ENCODE measurements at places on chromosomes 12 and 14. TPM values are rescaled to one million over a fixed set of nuclear protein-coding genes. Genes with fewer than 3 reads are reported as not detected.

The KLRF1 gene
- total RNA-seq, result not detected

The CMA1 gene
- total RNA-seq, result not detected

The ACSS3 gene
- 11.6 TPM for total RNA-seq

The TAS2R50 gene
- not detected for total RNA-seq

The CINP gene
- 6.8 TPM for total RNA-seq

The ANG gene
- total RNA-seq, result 4.2 TPM

GRCh38 chr12:49335955-49336644 lies 888 bp downstream of the C1QL4 start:
- H3K27ac ChIP-seq, result no peak overlapping the region
- H3K4me3 ChIP-seq, result peak overlapping the region; percentile 38
- no peaks in the 10 kb centered on the region for H3K36me3 ChIP-seq
- no peak for DNase-seq

DNA sequence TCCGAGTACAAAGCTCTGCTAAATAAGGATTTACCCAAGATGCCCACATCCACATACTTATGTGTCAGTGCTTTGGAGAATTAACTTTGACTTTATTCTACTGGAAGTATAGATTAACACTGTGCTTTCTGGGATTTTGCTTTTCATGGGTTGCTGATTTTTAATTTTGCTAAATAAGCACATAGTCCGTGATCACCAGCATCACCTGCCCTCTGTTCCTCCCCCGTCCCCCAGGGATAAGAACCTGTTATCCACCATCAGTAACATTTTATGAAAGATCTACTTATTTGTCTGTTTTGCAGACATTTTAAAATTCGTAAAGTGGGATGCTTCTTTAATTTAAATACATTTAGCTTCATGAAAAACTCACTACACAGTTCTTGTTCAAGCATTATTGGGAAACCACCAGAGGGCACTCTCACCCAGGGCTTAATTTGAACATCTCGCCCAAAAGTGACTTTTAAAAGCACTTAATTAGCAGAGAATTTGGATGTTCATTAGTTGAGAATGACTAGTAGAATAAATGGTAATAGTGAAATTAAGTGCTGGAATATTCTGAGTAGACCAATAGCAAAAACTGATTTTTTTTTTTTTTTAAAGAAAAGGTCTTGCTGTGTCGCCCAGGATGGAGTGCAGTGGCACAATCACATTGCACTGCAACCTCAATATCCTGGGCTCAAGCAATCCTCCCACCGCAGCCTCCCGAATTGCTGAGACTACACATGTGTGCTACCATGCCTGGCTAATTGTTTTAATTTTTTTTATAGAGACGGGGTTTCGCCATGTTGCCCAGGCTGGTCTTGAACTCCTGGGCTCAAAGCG lies 35.7 kb downstream of the MRPL42 start:
- no peaks in the 10 kb centered on the region for H3K27me3 ChIP-seq
- H3K27ac ChIP-seq, result no peak overlapping the region
- H3K4me1 ChIP-seq, result no peaks in the 10 kb centered on the region
- no peak overlapping the region for H3K4me3 ChIP-seq
- no peak for DNase-seq

- H3K4me3 ChIP-seq, result no peak overlapping the region
- H3K27me3 ChIP-seq, result no peaks in the 10 kb centered on the region
- H3K27ac ChIP-seq, result no peak overlapping the region
- no peaks in the 10 kb centered on the region for H3K36me3 ChIP-seq
Measured at GRCh38 chr12:77352946-77353345, 287.6 kb upstream of the E2F7 start.

DNA sequence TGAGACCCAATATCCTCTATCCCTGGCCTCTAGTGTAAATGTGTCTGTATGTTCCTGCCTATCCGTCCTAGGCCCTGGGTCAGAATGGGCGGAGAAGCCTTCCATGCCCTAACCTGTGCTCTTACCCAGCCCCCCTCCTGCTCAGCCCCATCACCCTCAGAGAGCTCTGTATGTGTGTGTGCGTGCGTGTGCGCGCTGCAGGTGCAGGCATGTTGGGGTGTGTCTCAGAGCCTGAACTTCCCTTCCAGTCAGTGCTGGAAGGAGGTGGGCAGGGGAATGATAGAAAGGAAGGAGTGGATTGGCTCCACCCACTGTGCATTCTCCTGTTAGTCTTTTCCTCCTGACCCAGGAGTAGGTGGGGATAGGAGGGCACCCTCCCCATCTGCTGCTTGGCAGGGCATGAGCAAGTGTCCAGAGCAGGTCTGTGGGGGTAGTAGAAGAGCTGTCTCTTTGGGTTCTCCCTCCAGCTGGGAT lies 7.2 kb downstream of the NAB2 start:
- H3K36me3 ChIP-seq, result peaks cover 89% of the 10 kb centered on the region
- H3K4me3 ChIP-seq, result no peak overlapping the region
- no peaks in the 10 kb centered on the region for H3K27me3 ChIP-seq
- peaks cover 32% of the 10 kb centered on the region for H3K4me1 ChIP-seq

GRCh38 chr12:42010715-42011114 lies 134.0 kb downstream of the GXYLT1 start:
- no peaks in the 10 kb centered on the region for H3K4me1 ChIP-seq
- H3K36me3 ChIP-seq, result no peaks in the 10 kb centered on the region
- no peak overlapping the region for H3K27ac ChIP-seq
- H3K27me3 ChIP-seq, result no peaks in the 10 kb centered on the region
- no peak for DNase-seq

- DNase-seq, result no peak
- H3K4me1 ChIP-seq, result no peaks in the 10 kb centered on the region
- H3K4me3 ChIP-seq, result no peak overlapping the region
- no peak overlapping the region for H3K27ac ChIP-seq
- no peaks in the 10 kb centered on the region for H3K36me3 ChIP-seq
Measured at GRCh38 chr14:29898470-29898869, 29.2 kb downstream of the PRKD1 start.

DNA sequence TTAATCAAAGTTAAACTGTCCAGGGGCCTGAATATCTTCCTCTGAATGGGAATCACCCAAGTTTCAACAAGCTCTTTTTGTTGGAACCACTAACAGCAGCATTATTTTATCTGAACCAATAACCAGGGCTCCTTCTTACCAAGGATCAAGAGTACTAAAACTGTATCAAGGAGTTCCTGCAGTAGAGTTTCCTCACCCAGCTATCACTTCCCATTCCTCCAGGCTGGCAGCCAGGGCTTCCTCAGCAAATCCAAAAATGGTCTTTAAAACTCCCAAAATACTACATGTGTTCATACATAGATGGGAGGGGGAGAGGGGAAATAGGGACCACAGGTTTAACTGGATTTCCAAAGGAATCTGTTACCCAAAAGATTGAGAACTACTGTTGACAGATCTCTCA lies 10.5 kb downstream of the FMNL3 start:
- H3K27me3 ChIP-seq, result no peaks in the 10 kb centered on the region
- H3K27ac ChIP-seq, result no peak overlapping the region
- peaks cover 23% of the 10 kb centered on the region for H3K4me1 ChIP-seq
- no peak for DNase-seq

DNA sequence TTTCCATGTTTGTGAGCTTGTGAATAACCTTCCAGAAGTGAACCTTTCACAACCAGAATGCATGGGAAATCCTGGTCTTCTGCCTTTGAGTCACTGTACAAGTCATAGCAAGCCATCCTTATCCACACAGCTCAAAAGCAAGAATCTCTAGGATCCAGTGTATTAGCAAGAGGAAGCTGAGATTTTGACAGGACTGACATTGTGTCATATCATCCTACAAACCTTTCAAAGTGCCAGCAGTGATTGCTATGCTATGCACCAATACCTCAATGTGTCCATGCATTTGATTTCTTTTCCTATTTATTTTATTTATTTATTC lies 13.5 kb upstream of the NRDE2 start:
- H3K27ac ChIP-seq, result no peak overlapping the region
- DNase-seq, result no peak
- H3K36me3 ChIP-seq, result no peaks in the 10 kb centered on the region
- H3K27me3 ChIP-seq, result no peaks in the 10 kb centered on the region

DNA sequence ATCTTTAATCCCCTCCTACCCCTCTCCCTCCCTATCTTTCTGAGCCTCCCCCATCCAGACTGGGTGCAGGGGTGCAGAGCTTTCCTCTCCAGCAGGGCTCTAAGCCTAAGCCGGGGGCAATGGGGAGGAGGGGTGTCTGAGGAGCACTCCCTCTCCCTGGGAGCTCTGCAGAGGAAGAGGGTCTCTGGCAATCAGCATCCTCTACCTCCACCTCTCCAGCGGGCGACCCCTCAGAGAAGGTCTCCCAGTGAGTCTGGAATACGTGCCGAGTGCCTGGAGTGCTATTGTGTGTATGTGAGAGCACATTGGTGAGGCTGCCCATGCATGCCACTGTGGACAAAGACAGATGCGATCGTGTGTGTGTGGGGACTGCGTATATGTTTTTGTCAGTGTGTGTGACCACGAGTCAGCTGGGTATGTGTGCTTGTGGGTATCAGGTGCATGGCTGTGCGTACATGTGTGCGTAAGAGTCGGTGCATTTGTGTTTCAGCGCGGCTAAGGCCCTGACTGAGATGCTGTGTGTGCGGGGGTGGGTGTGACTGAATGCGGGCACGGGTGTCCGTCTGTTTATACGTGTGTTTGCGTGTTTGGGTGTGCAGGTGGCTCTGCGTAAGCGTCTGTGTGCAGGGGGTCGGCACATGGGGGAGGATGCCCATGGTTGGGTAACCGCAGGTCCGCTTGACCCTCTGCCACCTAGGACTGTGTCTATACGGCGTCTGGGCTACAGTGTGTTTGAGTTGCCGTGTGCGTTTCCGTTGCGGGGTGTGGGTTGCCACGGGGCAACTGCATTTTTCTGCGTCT lies 905 bp upstream of the DLK1 start:
- peaks cover 3% of the 10 kb centered on the region for H3K27me3 ChIP-seq
- H3K27ac ChIP-seq, result no peak overlapping the region
- no peak overlapping the region for H3K4me3 ChIP-seq
- no peaks in the 10 kb centered on the region for H3K4me1 ChIP-seq
- H3K36me3 ChIP-seq, result no peaks in the 10 kb centered on the region

DNA sequence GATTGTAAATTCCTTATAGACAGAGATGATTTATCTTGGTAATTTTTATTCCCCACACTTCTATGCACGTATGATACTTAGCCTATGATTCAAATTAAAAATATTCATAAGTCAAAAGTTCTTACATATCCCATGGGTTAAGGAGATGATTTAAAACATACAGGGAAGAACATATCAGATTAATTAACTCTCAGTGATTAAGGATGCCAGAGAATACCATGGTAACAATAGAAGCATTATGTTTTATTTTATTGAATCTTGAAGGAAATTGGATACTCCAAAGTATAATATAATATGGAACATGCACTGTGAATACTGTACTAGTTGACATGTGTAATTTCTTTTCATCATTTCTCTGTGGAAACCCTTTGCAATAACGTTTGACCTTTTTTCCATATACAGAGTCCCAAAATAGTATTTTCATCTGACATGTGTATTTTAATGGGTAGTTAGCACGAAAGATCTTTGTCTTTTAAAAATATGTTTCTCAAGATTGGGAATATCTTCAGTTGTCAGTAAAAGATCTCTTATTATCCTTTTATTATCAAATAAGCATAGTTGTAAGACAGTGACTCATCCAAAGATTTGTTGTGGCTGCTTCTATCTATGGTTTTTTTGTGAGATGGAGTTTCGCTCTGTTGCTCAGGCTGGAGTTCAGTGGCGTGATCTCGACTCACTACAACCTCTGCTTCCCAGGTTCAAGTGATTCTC lies 166.7 kb downstream of the RAD51B start:
- no peak overlapping the region for H3K27ac ChIP-seq
- no peak for DNase-seq
- no peaks in the 10 kb centered on the region for H3K36me3 ChIP-seq
- H3K4me1 ChIP-seq, result no peaks in the 10 kb centered on the region

GRCh38 chr12:6399884-6400644 lies 16.1 kb downstream of the LTBR start:
- no peaks in the 10 kb centered on the region for H3K4me1 ChIP-seq
- DNase-seq, result no peak
- H3K27me3 ChIP-seq, result no peaks in the 10 kb centered on the region
- H3K27ac ChIP-seq, result no peak overlapping the region

DNA sequence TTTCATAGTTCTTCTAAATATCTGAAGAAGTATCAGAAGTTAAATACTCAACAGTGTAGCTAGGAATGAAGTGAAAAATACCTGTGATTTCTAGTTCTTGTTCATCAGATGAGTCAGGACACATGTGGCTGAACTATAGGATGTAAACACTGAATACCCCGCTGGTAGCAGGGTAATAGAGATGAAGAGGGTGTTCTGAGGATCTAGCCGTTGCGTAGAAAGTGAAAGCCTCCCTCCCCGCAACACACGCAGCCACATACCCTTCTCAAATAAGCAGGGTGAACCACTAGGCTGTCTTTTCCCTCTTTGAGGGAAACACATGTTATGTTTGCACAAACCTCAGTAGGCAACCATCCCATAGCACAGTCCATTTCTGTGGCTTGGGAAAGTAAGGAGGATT lies 16.4 kb upstream of the RNASE12 start:
- H3K4me1 ChIP-seq, result no peaks in the 10 kb centered on the region
- H3K27me3 ChIP-seq, result no peaks in the 10 kb centered on the region
- no peak overlapping the region for H3K27ac ChIP-seq
- no peaks in the 10 kb centered on the region for H3K36me3 ChIP-seq
- DNase-seq, result no peak

DNA sequence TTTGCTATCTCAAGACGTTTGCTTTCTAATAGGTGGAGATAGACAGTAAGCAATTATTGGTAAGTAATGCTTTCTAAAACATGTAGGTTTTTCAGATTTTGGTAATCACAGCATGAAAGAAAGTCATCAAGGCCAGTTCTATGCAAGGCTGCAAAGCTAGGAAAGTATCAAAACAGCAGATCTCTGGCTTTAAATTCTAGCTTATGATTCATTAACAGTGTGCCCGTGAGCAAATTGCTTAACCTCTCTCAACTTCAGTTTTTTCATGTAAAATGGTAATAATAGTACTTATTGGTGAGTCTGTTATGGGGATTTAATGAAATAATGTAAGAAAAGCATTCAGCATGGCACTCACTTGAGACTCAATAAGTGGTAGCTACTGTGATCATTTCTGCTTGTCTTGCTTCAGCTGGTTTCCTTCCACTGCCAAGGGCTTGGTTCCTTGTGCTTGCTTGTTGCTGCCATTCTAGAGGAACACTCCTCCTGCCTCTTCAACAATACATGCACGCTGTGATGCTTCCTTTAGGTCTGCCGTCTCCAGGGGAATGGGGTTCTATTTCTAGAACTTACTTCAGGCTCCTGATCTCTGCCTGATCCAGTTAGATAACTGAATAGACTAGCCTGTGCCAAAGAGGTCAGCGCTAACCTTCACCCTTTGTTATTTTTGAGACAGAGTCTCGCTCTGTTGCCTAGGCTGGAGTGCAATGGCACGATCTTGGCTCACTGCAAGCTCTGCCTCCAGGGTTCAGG lies 88.4 kb downstream of the CAND1 start:
- no peaks in the 10 kb centered on the region for H3K36me3 ChIP-seq
- no peaks in the 10 kb centered on the region for H3K27me3 ChIP-seq
- no peak overlapping the region for H3K4me3 ChIP-seq
- H3K4me1 ChIP-seq, result peaks cover 6% of the 10 kb centered on the region

All from ascending aorta (tissue), 2 donors.